Activated T-helper 17 cell treated with anti-CD3 and anti-CD28 coated beads, Interleukin-2, amount 50 U/mL, for 72 hours (primary cell): ENCODE measurements at places on chromosomes 1 and 21.
A peak's percentile ranks its signal among the peaks of the same experiment; 100 is the strongest.

- ATAC-seq, result no peak
These were observed 35.4 kb downstream of the PTPRU start for GRCh38 chr1:29271724-29272123.

DNA sequence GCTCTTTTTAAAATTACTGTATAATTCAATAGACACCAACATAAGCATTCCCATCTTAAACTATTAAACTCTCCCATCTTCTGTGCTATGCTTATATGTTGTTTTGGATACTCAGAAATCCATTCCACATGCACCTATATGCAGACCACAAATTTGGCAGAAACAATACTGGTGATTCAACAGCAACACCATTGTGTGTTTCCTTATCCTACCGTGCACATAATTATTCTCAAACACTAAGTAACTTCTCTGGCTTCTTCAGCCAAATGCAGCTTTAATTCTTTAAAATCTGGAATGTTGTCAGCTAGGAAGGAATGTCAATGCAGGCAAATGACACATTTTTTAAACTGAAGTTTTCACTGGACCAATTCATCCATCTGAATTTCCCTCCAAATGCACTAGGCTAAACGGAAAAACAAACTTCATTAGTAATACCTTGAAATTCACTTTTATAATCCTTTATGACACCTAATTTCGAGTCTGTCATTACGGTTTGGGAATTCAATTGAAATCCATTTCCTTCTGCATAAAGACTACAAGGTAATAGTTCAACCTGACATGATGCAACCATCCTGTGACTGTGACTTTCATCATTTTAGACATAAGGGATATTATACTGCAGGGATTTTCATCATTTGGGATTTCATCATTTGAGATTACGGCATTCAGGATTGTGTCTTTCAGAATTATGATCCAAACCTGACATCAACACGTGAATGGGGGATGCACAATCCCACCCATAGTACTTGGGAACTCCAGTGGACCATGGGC lies 308.5 kb downstream of the LTN1 start:
- no peak for ATAC-seq

DNA sequence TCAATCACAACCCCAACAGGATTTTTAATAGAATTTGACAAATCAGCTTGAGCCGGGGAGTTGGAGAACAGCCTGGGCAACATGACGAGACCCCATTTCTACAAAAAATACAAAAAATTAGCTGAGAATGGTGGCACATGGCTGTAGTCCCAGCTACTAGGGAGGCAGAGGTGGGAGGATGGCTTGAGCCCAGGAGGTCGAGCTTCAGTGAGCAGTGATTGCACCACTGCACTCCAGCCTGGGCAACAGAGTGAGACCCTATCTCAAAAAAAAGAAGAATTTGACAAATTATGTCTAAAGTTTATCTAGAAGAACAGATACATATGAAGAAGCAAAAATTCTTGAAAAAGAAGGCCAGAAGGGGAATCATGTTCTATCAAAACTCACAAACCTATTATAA lies 43.2 kb downstream of the FRRS1 start:
- ATAC-seq, result no peak

DNA sequence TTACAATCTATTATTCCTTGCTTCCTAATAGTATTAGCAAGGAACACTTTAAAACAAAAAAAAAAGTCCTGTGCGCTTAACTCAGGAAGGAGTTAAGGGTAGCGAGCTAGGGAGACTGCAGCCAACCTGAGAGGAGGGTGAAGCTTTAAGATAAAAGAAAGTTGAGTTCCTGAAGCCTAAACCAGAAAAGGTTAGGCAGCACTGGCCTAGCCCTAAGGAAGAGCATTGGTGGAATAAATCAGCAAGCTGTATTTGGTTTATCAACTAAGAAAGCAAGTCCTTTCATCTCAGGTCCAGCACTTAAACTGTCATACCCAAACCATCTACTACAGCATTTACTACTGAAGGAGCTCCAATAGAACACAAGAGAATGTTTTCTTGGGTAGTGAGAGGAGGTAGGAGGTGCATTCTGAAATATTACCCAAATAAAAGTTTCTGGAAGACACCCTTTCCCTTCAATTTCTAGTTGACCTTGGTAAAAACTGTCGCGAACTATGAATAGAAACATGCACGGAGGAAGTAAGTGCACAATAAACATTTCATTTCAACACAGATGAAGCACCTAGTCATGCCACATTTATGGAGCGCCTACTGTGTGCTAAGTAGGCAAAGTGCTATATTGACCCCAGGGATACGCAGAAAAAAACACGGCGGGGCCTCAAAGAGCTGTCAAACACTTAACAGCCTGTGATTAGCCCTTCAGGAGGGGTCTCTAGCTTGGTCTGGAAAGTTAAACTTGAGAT lies 1.3 kb downstream of the GLRX2 start:
- ATAC-seq, result no peak

- no peak for ATAC-seq
These were observed 85.5 kb downstream of the NGF start for GRCh38 chr1:115252585-115252984.

GRCh38 chr21:34611528-34611927 lies 3.4 kb downstream of the RCAN1 start:
- ATAC-seq, result no peak

DNA sequence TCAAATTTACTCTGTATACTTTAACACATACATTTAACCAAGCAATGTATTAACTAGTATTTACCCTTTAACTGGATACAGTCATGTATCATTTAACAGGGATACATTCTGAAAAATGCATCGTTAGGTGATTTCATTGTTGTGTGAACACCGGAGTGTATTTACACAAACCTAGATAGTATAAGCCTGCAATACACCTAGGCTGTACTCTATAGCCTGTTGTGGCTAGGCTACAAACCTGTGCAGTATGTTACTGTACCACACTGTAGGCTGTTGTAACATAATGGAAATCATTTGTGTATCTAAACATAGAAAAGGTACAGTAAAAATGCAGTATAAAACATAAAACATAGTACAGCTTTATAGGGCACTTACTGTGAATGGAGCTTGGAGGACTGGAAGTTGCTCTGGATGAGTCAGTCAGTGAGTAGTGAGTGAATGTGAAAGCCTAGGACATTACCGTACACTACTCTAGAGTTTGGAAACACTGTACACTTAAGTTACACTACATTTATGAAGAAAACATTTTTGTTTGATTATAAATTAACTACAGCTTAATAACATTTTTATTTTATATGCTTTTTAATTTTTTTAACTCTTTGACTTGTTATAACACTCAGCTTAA lies 21.3 kb downstream of the RGS4 start:
- ATAC-seq, result no peak

- ATAC-seq, result no peak
These were observed 554 bp downstream of the CACNA1S start for GRCh38 chr1:201111672-201112071.

- ATAC-seq, result no peak
These were observed 99.8 kb upstream of the LHX8 start for GRCh38 chr1:75034376-75034775.

DNA sequence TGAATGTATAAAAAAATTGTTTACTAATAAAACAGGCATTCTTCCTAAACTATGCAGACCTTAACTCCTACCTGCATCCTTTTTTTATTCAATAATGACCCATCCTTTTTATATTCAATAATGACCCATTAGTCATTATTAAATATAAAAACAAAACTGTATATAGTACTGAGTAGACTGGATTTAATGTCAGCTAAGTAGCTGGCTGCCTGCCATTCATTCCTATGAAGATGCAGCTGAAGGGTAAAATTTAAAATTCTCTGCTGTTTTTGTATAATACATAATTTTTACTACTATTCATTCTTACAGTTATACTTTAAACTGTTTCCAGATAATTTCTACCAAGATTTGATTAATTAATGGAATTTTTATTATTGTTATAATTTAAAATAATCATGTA lies 79.3 kb downstream of the DENND1B start:
- no peak for ATAC-seq

DNA sequence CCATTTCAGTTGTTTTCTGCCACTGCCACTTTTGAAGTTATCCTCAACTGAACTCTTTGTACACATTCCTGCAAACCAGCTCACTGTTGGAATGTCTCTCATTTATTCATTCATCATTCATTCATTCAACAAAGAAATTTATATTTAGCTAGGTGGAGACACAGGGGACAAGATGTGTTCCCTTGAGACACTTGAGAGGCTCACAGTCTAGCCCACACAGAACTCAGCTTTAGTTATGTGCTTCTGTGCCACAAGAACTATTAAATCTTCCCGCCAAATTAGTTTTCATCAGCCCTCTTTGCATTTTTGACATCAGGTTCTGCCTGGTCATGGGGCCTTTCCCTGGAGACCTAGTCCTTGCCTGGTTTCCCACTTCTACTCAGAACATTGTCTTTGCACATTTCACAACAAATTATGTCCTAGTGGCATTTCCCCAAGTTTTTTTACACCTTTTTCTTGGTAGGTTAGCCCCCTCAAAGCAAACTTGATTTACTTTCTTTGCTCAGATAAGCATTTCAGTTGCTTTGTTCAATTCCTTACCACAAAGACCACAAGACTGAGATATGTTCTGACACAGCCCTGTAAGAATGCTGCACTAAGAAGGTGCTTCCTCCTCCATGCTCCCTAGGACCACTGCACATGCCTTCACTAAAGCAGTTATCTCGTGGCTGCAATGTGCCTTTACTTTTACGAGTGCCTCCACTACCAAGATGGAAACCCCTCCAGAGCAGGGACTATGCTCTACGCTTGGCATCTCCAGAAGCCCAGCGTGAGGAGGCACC lies 31.0 kb downstream of the ILDR2 start:
- ATAC-seq, result no peak

DNA sequence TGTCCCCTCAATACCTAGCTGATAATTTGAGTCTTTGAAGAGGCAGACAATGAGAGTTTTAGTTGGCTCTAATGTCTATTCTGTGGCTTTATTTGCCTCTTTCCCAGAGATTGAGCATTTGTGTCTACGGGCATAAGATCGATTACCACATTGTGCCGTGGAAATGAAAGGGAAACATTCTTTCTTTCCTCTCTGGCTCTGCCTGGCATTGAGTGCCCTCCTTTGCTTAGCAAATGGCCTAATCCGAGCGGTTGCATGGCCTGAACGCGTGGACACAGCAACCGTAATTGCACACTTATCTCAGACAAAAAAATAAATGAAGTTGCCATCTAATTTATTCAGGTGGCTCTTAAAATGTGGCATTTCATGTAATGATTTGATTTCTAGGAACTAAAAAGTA lies 247.9 kb downstream of the ADGRL2 start:
- no peak for ATAC-seq

DNA sequence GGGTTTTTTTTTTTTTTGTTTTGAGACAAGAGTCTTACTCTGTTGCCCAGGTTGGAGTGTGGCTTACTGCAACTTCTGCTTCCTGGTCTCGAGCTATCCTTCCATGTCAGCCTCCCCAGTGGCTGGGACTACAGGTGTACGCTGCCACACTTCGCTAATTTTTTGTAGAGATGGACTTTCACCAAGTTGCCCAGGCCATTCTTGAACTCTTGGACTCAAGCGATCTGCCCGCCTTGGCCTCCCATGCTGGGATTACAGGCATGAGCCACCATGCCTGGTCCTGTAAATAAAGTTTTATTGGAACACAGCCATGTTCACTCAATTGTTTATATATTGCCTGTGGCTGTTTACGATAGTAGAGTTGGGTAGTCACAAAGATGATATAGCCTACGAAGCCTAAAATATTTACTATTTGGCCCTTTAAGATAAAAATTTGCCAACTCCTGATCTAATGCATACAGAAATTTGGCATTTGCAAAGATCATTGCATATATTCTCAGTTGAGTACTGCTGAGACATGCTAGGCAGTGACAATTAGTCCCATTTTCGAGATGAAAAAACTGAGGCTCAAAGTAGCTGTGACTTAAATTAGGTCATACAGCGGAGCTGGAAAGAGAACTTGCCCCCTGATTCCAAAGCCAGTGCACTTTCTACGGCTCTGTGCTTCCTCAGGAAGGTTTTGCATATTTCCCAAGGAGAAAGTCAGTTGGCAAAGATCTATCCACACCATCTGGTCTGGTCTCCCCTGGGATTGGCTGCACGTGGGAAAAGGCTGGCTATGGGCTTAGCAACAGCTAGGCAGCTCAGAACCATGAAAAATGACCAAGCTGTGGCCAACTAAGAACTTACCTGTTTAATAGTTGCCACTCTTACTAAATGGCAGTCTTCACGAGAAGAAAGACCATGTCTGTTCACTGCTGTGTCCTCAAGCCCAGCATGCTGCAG lies 19.4 kb downstream of the MECR start:
- ATAC-seq, result no peak

GRCh38 chr1:157156058-157156541 lies 17.9 kb upstream of the ETV3 start:
- ATAC-seq, result peak; percentile 74

DNA sequence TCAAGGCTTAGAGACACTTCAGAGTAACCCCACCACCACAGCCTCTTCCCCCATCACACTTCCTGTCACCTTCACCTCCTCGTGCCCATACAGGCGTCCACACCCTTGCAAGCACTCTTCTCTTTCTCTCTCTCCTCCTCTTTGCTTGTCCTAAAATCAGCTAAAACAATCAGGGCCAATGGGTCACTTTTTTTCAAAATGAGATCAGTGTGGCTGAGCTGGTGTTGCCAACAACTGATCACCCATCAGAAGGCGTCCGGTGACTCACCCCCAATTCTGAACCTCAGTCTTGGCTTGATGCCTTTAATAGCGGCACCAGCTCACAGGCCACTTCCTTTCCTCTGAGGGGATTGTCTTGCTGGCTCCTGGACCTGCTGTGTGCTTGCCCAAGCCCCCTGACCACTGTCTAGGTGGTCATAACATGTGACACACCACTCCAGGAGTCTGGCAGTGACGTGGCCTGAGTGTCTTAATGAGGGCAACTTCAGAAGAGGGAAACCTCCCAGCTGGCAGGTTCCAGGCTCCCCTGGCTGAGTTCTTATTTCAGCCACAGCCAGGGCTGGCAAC lies 1.6 kb downstream of the DRAXIN start:
- ATAC-seq, result peak; percentile 95

DNA sequence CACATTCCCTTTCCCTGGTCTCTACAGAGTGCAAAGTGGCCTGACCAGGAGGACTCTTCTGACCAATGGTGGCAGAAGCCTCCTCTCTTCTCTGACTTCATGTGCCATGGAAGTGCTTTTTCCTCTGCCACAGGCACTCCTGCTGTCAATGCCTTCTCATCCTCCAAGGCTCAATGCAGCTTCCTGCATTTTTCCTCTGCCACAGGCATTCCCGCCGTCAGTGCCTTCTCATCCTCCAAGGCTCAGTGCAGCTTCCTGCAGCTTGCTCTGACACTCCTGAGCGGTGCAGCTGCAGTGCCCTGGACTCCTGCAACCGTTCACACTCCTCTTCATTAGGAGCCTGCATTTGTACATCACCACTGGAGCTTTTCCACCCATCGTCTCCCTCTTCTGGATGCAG lies 4.7 kb upstream of the ADARB1 start:
- ATAC-seq, result no peak

- ATAC-seq, result no peak
These were observed 209.6 kb upstream of the HOOK1 start for GRCh38 chr1:59605184-59605583.

GRCh38 chr1:24015221-24016210 lies 35.4 kb upstream of the SRSF10 start:
- ATAC-seq, result no peak

GRCh38 chr1:143497374-143497747 lies 474.4 kb downstream of the FAM72C start:
- ATAC-seq, result no peak

- no peak for ATAC-seq
These were observed 75.3 kb upstream of the ARTN start for GRCh38 chr1:43858324-43858723.
